ENCODE measurements at places on chromosomes 11 and 22.

- no peak for DNase-seq
Observed at GRCh38 chr22:31135706-31136105, 4.6 kb downstream of the PLA2G3 start.

DNA sequence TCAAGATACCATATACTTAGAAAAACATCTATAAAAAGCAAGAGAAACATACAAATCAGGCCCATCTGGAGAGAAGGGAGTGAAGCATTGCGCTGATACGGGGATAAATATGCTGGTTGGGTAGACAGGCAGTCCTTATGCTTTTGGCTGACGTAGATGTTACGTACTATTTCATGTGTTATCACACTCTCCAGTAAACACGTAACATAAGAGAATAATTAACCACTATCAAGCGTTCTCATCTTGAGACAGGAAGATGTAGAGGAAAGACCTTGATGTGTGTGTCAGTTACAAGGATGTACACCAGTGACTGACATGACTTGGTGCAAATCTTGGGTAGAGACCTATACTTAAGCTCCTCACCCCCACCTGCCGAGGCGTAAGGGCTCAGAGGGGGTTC is 86.7 kb upstream of the PRODH start:
- DNase-seq: peak; percentile 17

DNA sequence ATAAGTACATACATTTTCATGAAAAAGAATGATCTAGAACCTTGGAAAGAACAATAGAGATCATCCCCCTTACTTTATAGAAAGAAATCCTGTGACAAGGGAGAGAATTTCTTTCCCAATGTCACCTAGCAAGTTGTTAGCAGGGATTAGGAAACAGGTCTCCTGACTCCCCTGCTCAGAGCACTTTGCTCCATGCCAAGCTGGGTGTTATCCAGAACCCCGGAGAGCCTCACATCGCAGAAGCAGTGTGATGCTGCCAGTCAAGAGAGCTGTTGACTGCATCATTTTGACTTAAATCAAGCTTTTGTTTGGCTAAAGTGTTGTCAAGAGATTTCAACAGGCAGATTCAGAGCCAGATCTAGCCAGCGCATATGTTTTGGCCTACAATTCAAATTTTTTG is 3.6 kb upstream of the RRAS2 start:
- DNase-seq: no peak

DNA sequence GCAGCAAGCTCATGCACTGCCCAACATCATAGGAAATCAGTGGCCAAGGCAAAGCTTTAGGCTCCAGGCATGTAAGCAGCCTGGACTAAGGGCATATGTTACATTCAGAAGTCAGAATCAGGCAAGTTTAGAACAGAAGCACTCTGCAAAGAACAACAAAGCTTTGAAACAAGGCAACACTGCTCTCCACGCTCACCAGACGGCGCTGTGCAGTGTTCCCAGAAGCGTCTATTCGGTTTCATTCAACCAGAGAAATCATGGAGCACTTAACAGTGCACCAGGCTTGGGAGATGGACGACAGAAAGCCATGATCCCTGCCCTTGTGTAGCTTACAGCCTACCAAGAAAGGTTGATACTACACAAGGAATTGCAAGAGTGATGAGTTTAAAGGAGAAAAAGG is 555.8 kb downstream of the BUD13 start:
- DNase-seq: peak; percentile 2

GRCh38 chr11:24043842-24044241 is 453.0 kb upstream of the LUZP2 start:
- no peak for DNase-seq

DNA sequence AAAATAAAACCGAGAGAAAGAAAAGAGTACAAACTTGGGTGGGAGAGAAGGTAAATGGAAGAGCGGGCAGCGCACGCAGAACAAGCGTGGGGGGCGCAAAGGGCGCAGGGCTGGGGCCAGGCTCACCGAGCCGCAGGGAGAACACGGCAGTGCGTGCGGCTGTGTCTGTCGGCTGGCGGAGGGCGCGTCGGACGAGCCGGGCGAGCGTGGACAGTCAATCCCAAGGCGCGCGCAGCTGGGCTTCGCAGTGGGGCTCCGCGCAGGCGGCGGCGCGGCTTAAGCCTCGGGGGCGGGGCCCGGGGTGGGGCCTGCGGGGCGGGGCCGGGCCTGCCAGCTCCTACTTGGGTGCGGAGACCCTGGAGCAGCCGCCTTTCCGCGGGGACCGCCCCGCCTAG is at the start of gene UCP2:
TSS of gene UCP2 (minus strand) at position 249 of the 395 bp plus-strand sequence. CDS start 4,465 bp downstream, outside the sequence.
- peak; percentile 88 for DNase-seq

DNA sequence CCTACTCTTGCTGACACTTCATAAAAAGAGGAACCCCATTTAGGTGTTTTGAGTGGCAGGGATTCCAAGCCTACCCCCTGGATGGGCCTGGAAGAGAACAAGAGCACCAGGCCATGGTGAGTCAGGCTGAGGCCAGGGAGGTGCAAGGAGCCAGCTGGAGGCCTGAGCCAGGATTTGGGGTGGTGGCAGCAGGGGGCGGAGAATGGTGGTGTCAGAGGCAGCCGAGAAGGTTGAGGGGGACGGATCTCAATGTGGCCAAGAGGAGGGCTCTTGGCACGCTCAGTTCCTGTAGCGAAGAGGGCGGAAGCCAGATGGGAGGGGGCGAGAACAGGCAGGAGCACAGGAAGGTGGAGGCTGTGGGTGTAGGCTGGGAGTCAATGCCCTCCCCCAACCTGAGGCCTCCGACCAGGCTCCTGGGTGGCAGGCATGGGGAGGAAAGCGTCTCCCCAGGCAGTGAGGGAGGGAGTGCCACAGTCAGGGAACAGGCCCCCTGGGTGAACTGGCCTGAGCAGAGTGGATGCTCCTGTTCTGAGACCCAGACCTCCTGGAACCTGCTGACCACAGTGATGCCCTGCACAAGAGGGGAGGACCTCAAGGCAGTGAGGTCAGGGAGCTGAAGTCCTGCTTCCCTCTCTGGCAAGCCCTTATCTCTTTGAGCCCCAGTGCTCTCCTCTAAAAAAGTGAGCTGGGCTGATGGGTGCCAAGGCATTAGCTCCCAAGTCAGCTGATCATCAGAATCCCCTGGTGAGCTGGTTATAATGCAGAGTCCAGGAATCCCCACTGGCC is 13.9 kb downstream of the RTN4RL2 start:
- DNase-seq: peak; percentile 38

GRCh38 chr11:35721651-35722282 is 59.2 kb downstream of the TRIM44 start:
- no peak for DNase-seq
